ENCODE measurements at places on chromosomes 7 and 10.

- no peak for DNase-seq
Observed at GRCh38 chr10:69458430-69459100, 7.3 kb downstream of the TSPAN15 start.

DNA sequence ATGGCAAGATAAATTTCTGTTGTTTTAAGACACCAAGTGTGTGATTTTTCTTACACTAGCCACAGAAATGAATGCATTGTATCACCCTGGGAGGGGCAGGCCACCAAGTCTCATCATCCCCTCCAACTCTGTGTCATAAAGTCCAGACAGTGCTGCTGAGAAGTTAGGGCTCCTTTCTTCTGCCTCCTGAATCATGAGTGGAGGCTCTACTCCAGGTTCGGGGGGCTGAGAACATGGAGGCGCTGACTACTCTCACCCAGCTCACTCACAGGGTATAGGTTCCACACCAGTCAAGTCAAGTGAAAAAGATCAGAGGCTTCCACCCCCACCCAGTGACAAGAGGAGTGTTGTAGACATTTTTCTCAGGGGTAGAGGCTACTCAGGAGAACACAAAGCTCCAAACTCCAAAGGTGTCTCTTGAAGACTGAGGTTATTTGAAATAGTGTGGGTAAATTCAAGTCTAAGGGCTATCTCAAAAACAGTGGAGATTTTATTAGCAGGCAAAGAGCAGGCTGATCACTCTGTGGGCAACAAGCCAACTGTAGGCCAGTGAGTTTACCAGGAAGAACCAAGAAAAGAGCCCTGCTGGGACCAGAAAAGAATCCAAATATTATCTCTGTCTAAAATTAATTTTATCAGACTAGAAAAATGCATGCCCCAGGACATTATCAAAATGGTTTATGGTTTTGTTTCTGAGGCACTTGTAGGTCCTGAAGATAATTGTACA is 118.6 kb upstream of the RET start:
- no peak for DNase-seq

DNA sequence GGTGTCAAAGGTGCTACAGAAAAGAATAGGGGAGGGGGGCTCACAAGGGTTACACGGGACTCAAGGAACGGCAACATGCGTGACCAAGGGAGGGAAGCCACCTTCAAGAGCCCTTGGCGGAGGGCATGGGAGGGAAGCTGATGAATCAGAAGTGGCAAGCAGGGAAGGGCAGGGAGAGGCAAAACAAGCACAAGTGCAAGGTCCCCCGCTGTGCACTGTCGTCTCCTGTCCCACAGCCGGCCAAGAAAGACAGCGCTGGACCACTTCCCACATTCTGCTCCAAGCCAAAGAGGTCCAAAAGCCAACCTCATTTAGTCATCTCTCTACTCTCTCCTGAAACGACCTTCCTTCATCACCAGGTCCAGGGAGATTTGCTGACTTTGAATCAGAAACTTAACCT is 102.7 kb downstream of the CALN1 start:
- DNase-seq: no peak

GRCh38 chr7:13257661-13258060 is 570.2 kb downstream of the ARL4A start:
- DNase-seq: no peak

DNA sequence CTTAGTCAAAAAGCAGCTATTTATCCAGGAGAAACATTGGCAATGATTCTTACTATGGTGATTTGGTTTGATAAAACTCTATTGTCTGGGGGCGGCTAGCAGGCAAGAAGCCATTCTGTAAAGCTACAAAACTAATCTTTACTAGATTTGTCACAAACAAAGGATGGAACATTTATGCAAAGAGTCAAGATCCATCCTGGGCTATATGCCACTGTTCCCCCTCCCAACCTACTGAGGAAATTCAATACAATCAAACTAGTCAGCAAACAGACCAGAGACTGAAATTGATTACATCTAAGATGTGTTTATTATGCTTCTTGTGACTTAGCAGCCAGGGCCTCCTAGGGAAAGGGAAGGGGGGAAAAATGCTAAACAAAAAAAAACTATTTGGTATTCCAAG is 397.6 kb downstream of the GPAM start:
- DNase-seq: no peak

GRCh38 chr7:44375926-44376342 is 50.5 kb upstream of the CAMK2B start:
- DNase-seq: no peak

GRCh38 chr7:139431010-139431409 is 52.5 kb downstream of the KLRG2 start:
- DNase-seq: no peak

- no peak for DNase-seq
Observed at GRCh38 chr7:105906695-105907094, 30.3 kb upstream of the ATXN7L1 start.

- DNase-seq: no peak
Observed at GRCh38 chr10:130763491-130763890, 548.0 kb downstream of the TCERG1L start.

DNA sequence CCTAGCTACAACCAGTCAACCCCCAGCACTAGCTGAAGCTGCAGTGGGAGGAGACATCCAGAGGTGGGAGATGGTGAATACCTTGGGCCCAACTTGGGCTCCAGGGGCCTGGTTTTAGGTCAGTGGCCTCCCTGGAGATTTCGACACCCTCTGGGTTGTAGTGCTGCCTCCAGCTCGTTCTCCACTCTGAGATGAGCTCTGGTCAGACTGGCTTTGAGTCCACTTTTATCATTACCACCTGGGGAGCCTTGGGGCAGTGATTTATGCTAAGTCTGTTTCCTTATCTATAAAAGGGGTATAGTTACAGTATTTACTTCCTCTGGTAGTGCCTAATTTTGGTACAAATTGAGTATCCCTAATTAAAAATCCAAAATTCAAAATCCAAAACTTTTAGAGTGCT is 22.8 kb downstream of the PPIA start:
- DNase-seq: no peak

DNA sequence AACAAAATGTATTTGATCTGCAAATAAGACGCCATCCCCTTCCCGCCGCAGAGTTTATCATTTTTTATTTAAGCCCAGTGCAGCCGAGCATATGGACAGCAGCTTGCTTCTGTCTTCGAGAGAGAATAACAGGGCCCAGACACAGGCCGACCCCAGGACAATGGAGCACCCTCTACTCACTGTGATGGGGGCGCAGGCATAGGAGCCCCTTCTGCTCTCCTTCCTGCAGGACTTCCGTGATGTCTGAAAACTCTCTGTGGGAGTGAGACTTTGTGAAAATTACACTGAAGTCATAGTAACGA is 134.8 kb downstream of the OAT start:
- DNase-seq: no peak

- DNase-seq: peak; percentile 3
Observed at GRCh38 chr10:117005026-117005526, at the start of gene SHTN1. TSS of gene SHTN1 (minus strand) at chr10:117005187. CDS start at chr10:117005079, 108 bp downstream.

DNA sequence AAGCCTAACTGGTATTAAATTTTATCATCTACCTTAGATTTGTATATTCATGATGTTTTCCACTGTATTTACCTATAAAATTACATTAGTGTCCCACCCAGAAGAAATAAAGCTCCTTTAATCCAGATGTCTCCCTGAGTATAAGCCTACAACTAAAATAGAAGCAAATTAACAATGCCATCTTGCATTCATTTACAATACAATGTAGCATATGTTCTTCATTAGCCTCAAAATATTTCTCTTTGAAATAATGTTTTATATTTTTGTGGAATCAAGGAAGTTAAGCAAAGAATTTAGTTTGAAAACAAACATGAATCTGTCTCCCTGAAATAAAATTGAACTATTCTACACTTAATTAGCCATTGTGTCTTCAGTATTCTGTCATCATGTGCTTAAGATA is 112.3 kb downstream of the CACNA2D1 start:
- no peak for DNase-seq

DNA sequence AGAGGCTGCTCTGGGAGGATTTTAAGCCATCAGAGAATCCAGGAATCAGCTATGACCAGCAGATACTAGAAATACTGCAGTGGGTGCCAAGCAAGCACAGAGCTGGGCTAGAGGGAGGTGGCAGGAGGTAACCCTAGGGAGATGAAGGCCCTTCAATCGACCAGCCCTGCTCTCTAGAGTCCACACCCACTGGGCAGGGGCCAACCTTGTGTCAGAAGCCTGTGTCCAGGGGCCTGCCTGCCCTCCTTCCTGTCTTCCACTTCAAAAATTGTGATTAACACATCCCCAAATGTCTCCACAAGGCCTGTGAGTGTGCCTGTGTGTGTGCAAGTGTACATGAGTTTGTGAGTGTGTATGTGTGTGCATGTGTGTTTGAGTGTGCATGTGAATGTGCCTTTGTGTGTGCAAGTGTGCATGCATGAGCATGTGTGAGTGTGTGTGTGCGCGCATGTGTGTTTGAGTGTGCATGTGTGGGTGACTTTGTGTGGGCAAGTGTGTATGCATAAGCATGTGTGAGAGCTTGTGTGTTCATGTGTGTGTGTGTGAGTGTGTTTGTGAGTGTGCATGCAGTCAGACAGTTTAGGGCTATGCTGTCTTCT is 367.7 kb downstream of the SFMBT2 start:
- no peak for DNase-seq

DNA sequence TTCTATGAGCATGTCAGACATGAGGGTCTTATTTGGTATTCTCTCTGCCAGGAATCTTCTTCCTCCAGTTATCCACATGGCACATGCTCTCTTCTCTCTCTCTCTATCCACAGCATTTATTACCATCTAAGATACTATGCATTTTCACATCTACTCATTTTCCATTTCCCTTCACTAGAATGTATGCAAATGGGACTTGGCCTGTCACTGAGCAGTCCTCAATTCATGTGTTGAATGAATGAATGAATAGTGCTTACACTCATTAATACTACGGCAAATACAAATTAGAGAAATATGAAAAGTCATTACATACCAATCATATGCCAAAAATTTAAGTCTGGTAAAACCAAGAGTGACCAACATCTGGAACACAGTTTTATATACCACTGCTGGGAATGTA is 34.0 kb downstream of the COA1 start:
- no peak for DNase-seq

DNA sequence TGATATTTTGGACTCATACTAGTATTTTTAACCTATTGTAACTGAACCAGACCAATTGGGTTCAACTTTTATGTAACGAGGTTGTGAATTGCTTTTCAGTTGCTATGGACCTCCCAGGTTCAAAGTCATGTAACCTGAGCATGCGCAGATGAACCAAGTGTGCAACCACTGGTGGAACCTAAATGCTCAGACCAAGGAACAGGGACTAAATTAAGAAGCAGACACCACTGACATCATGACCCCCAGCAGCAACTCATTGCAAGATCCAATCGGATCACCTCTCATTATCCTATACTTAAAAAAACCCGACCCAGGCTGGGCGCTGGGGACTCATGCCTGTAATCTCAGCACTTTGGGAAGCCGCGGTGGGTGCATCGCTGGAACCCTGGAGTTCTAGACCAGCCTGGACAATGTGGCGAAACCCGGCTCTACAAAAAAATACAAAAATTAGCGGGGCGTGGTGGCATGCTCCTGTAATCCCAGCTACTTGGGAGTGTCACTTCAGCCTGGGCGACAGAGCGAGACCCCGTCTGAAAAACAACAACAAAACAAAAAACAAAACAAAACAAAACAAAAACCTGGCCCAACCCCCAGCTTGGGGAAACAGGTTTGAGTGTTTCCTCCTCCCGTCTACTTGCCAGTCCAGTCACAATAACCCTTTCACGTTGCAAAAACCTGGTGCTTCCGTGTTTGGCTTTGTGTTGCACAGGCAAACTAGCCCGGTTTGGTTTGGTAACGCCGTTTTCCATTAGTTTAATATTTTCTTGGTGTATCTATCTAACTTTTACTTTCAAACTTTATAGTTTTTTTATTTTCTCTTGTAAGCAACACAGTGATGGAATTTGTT is 11.3 kb upstream of the ZNF518A start:
- no peak for DNase-seq

DNA sequence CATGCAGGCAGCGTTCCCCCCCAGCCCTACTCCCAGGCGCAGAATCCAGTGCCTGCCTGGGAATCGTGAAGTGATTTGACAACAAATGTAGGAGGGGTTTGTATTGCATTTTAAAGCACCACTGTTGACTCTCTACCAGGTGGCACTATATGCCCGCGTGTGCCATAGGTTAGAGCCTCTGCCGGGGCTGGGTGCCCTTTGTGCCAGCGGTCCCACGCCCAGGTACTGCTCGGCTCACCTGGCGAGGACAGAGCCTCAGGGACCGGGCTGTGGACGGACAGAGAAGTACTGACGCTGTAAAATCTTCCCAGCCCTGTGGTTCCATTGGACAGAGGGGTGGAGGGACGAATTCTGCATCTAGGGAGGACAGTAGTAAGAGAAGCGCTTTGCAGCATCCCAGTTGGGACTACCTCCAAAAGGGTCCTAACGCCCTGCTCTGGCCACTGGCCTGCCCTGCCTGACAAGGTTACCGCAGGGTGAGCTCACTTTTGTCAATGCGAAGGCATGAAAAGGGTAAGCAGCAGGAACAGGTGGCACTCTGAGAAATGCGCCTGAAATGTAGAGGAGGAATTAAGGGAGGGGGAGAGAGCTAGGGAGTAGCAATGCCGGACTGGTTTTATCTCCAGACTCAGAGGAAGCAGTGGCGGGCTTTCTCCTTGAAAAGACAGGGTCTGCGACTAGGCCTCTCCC is 788 bp upstream of the CACNA2D1 start:
- no peak for DNase-seq

- no peak for DNase-seq
Observed at GRCh38 chr7:47714669-47715607, 133.0 kb upstream of the TNS3 start.

DNA sequence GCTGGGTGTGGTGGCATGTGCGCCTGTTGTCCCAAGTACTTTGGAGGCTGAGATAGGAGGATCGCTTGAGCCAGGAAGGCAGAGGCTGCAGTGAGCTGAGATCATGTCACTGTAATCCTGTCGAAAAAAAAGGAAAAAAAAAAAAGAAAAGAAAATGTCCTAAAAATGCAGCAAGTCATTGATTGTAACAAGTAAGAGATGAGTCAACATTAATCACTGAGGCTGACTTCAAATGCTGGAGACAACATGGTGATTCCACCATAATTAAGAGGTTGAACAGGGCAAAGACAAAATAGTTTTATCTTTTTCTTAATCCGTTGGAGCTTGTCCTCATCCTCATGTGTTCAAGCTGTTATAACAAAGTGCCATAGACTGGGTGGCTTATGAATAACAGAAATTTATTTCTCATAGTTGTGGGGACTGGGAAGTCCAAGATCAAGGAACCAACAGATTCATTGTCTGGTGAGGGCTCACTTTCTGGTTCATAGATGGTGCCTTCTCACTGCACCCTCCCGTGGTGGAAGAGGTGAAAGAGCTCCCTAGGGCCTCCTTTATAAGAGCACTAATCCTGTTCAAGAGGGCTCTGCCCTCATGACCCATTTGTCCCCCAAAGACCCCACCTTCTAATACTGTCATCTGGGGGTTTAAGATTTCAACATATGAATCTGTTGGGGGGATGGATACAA is 60.3 kb downstream of the TBXAS1 start:
- no peak for DNase-seq
